GM23248 (cell line): ENCODE measurements at places on chromosomes 5 and 9.

- no peak for DNase-seq
Measured at GRCh38 chr9:77975036-77975435, 56.6 kb downstream of the GNAQ start.

DNA sequence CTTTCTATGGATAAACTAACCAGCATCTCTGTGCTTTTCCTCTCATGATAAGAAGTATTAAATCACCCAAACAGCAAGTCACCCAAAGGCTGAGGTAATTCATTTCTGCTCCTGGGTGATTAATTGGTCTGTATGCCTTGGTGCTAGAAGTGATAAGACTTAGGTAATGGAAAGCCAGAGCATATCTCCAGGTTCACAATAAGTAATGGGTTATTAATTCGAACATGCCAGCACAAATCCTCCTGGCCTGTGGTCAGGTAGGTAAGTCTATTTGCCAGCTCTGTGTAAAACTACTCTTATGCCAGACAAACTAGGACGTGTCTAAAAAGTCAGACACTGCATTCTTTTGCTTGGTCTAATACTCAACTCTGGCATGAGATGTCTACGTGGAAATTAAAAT, 11.2 kb upstream of the ENC1 start:
- DNase-seq, result no peak

DNA sequence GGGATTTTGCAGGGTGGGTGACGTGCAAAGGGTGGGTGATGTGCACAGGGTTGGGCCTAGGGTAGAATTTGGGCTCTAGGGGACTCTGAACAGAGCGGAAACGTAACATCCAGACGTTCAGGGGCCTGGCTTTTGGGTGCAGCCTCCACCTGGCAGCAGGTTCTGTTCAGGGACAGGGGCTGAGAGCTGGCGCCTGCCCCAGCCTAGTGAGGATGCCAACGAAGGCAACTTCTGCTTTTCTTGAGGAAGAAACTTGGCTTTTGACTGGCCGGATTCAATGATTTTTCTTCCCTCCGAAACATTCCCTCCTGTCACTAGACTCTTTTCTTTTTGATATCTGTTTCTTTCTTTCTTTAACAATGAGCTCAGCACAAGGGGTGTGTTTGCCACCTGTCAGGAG, 38.6 kb upstream of the SLC6A19 start:
- no peak for DNase-seq

DNA sequence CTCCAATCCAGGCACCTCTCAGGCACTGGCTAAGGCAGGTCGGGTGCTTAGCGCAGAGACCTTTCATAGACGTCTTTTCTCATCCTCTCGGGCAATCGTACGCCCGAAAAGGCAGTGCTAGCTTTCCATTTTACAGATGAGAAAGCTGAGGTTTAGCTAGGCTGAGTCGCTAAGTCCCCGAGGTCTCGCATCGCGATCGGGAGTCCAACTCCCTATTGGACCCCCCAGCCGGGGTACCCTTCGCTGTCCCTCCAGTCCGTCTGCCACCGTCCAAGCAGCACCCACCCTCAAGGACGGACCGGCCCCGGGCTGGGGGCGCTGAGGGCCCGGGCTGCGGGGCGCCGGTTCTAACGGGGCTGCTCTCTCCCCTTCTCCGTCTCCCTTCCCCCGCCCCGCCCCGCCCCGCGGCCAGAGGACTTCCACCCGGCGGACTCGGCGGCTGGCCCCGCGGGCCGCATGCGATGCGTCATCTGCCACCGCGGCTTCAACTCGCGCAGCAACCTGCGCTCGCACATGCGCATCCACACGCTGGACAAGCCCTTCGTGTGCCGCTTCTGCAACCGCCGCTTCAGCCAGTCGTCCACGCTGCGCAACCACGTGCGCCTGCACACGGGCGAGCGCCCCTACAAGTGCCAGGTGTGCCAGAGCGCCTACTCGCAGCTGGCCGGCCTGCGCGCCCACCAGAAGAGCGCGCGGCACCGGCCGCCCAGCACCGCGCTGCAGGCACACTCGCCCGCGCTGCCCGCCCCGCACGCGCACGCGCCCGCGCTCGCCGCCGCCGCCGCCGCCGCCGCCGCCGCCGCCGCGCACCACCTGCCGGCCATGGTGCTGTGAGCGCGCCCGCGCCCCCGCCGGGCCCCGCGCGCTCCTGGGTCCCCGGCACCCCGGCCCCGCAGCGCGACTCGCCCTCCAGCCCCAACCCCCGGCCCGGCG, 12.5 kb upstream of the EXOSC2 start:
- DNase-seq, result peak; percentile 95

DNA sequence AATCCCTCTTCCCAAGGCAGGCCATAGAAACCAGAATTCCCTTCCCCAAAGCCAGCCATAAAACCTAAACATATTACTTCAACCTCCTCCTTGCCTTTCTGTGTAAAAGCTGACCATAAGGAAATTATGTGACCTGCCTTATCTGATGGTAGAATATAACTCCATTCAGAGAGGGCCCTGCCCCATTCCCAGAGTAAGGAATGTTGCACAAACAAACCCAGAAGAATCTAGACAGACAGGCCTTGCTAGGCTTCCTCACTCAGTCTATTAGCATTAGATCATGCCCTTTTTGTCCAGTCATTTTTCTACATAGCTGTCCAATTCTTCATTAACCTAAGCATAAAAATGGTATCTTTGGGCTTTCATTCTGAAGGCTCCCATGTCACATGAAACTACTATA, 17.8 kb upstream of the IFNB1 start:
- DNase-seq, result no peak

- no peak for DNase-seq
Measured at GRCh38 chr9:89420397-89421178, 77.3 kb downstream of the SEMA4D start.

GRCh38 chr9:134886413-134886913, 5.9 kb downstream of the FCN2 start:
- no peak for DNase-seq

DNA sequence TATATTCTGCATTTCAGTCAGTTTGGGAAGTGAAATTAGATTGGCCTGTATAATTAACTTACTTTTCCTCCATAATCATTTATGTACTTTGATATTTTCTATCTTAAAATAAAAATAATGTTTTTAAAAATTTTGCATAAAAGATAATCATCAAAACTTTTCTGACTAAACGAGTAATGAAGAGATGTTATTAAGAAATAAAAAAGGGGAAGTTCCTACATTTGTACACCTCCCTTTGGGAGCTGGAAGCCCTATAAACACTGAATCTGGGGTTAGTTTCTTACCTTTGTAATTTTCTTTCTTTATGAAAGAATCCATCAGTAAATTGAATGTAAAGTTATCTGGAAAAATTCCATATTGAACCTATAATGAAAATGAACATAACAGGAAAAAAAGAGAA, 86.2 kb downstream of the MRPS27 start:
- no peak for DNase-seq
